Cardiac muscle cell (in vitro differentiated cells and primary cell): ENCODE measurements at places on chromosomes 4 and X. TPM values are rescaled to one million over a fixed set of nuclear protein-coding genes. Genes with fewer than 3 reads are reported as not detected.

The SPATA4 gene
- total RNA-seq = 0.07 and 0.63 TPM in 2 replicates

The ZFP92 gene
- total RNA-seq = 0.09 TPM in 1 of 2 replicates, not detected in the other

The ADGRG4 gene
- not detected in 2 replicates for total RNA-seq

The CXorf49 gene
- not detected in 2 replicates for total RNA-seq

- no peak overlapping the region for H3K4me3 ChIP-seq
- H3K27me3 ChIP-seq = no peaks in the 10 kb centered on the region
- peaks cover 23% of the 10 kb centered on the region for H3K4me1 ChIP-seq
- H3K27ac ChIP-seq = no peak overlapping the region
- no peaks in the 10 kb centered on the region for H3K36me3 ChIP-seq
Observed at GRCh38 chr4:76594173-76594572, 159.1 kb downstream of the SHROOM3 start.

GRCh38 chrX:14030174-14030530, 460 bp upstream of the GEMIN8 start:
- DNase-seq = no peak
- peak overlapping the region; percentile 11 for H3K27ac ChIP-seq
- H3K4me3 ChIP-seq = peak overlapping the region; percentile 45
- H3K36me3 ChIP-seq = no peaks in the 10 kb centered on the region
- H3K4me1 ChIP-seq = no peaks in the 10 kb centered on the region

DNA sequence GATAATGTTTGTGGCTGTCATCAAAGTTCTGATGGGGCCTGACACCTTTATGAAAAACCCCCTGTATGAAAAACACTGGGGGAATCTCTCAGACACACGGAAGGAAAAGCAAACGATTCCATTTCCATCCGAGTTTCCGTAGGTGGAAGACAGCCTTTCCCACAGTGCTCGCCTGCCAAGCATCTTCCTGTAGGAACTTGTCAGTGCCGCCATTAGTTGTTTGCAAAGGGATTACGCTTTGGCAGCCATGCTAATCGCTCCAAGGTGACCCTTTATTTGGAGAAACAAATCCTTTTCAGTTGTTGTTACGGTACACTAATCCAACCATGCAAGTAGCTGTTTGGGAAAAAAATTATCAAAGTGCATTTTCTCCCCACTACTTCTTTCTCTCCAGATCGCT, 44.4 kb upstream of the STOX2 start:
- H3K4me1 ChIP-seq = no peaks in the 10 kb centered on the region
- H3K4me3 ChIP-seq = no peak overlapping the region
- no peaks in the 10 kb centered on the region for H3K36me3 ChIP-seq
- DNase-seq = no peak

GRCh38 chr4:77586951-77587383, 18.7 kb upstream of the CXCL13 start:
- no peaks in the 10 kb centered on the region for H3K4me1 ChIP-seq
- DNase-seq = no peak
- no peaks in the 10 kb centered on the region for H3K27me3 ChIP-seq
- no peak overlapping the region for H3K27ac ChIP-seq
- H3K4me3 ChIP-seq = no peak overlapping the region
- H3K36me3 ChIP-seq = no peaks in the 10 kb centered on the region

- no peaks in the 10 kb centered on the region for H3K36me3 ChIP-seq
- peak; percentile 39 for DNase-seq
- H3K4me1 ChIP-seq = no peaks in the 10 kb centered on the region
Observed at GRCh38 chr4:167868163-167868562, 224.2 kb upstream of the ANXA10 start.

- no peaks in the 10 kb centered on the region for H3K36me3 ChIP-seq
- no peak for DNase-seq
- H3K4me1 ChIP-seq = no peaks in the 10 kb centered on the region
- H3K4me3 ChIP-seq = no peak overlapping the region
- no peak overlapping the region for H3K27ac ChIP-seq
Observed at GRCh38 chr4:102420563-102421398, 75.5 kb upstream of the SLC39A8 start.

DNA sequence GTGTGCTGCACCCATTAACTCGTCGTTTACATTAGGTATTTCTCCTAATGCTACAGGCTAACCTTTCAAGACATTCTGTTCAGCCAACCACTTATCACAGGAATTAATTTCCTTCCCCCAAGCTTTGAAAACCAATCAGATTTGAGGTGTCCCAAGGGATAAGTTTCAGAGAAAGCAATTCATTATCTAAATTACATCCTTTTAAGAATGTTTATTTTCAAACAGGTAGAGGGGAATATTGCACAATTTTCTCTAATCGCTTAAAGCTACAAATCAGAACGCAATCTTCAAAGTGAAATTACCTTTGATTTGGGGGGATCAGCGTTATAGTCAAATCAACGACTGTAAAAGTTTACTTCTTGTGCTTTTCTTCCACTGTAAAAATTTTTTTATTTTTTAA, 1.6 kb downstream of the CLOCK start:
- peaks cover 26% of the 10 kb centered on the region for H3K4me1 ChIP-seq
- H3K36me3 ChIP-seq = no peaks in the 10 kb centered on the region
- peak overlapping the region; percentile 98 for H3K27ac ChIP-seq
- H3K27me3 ChIP-seq = no peaks in the 10 kb centered on the region

DNA sequence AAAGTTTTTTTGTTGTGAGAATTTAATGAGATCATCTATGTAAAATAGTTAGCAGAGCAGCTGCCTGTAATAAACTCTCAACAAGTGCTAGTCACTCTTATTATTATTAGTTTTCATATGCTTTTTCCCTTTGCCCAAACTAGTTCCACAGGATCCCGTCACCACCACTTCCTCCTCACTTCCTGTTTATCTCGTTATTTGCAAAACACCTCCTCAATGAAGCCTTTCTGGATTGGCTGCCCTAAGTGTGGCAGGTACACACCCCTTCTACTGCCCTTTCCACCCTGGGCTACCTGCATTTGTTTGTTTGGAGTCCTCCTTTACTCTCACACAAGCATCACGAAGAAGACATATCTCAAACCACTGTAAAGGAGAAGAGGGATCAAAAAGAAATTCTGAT, 54.4 kb upstream of the KLF3 start:
- no peaks in the 10 kb centered on the region for H3K4me1 ChIP-seq
- no peaks in the 10 kb centered on the region for H3K36me3 ChIP-seq
- no peak for DNase-seq
- H3K4me3 ChIP-seq = no peak overlapping the region
- H3K27me3 ChIP-seq = no peaks in the 10 kb centered on the region

GRCh38 chr4:88962396-88962795, 94.6 kb downstream of the FAM13A start:
- H3K4me3 ChIP-seq = no peak overlapping the region
- no peaks in the 10 kb centered on the region for H3K4me1 ChIP-seq
- H3K27ac ChIP-seq = no peak overlapping the region
- no peak for DNase-seq
- H3K27me3 ChIP-seq = no peaks in the 10 kb centered on the region
- no peaks in the 10 kb centered on the region for H3K36me3 ChIP-seq

GRCh38 chr4:38302910-38303309, 342.7 kb downstream of the PTTG2 start:
- no peaks in the 10 kb centered on the region for H3K27me3 ChIP-seq
- DNase-seq = no peak
- H3K27ac ChIP-seq = no peak overlapping the region
- H3K4me3 ChIP-seq = no peak overlapping the region
- H3K36me3 ChIP-seq = no peaks in the 10 kb centered on the region
- H3K4me1 ChIP-seq = no peaks in the 10 kb centered on the region

DNA sequence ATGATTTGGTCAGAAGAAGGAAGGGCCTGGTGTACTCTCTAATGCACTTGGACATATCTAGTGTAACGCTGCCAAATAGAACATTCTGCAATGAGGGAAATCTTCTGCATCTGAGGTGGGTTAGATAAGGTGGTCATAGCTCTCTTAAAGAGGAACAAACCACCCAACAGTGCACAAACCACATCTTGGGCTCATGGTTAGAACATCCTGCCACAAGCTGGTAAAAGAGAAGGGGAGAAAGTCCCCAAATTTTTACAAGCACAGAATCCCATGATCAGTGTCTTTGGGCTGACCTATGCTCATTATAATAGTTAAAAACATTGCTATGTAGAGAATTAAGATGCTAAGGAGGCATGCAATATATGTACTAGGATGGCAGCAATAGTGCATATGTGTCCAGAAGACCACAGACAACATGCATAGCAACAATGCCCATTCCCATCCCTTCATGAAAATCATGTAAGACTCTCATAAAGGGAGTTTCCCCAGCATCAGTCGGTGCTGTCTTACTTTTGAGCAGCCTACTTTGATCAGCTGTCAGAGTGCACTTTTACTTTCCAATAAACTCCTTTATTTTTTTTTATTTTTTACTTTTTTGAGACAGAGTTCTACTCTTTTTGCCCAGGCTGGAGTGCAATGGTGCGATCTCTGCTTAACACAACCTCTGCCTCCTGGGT, 99.7 kb upstream of the SLC7A11 start:
- H3K27ac ChIP-seq = no peak overlapping the region
- H3K4me1 ChIP-seq = peaks cover 4% of the 10 kb centered on the region
- H3K4me3 ChIP-seq = no peak overlapping the region
- DNase-seq = no peak
- no peaks in the 10 kb centered on the region for H3K36me3 ChIP-seq
- no peaks in the 10 kb centered on the region for H3K27me3 ChIP-seq

GRCh38 chr4:26308568-26308967, 12.2 kb upstream of the RBPJ start:
- DNase-seq = no peak
- H3K4me1 ChIP-seq = no peaks in the 10 kb centered on the region
- no peak overlapping the region for H3K4me3 ChIP-seq
- H3K27me3 ChIP-seq = no peaks in the 10 kb centered on the region
- no peak overlapping the region for H3K27ac ChIP-seq

GRCh38 chr4:101309925-101310324, 37.4 kb downstream of the PPP3CA start:
- H3K27me3 ChIP-seq = no peaks in the 10 kb centered on the region
- H3K4me3 ChIP-seq = no peak overlapping the region
- H3K4me1 ChIP-seq = peaks cover 19% of the 10 kb centered on the region
- DNase-seq = no peak

DNA sequence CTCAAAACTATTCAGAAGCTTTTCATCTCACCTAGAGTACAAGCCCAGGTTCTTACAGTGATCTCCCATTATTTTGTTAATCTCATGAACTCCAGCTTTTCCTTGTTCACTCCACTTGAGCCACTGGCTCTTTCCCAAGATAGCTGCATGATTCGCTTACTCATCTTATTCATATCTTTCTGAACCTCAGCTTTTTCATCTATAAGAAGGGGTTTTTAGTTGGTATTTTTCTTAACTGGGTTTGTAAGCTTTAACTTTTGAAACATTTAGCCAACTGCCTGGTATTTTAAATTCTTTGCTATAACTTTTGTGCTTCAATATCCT, 24.0 kb downstream of the GIMD1 start:
- peaks cover 11% of the 10 kb centered on the region for H3K4me1 ChIP-seq
- H3K27me3 ChIP-seq = no peaks in the 10 kb centered on the region
- no peak overlapping the region for H3K27ac ChIP-seq
- peaks cover 17% of the 10 kb centered on the region for H3K36me3 ChIP-seq
- no peak overlapping the region for H3K4me3 ChIP-seq
